ENCODE measurements at places on chromosomes 4 and X.

- DNase-seq, result no peak
Observed at GRCh38 chr4:27412613-27413012, 552.0 kb downstream of the STIM2 start.

DNA sequence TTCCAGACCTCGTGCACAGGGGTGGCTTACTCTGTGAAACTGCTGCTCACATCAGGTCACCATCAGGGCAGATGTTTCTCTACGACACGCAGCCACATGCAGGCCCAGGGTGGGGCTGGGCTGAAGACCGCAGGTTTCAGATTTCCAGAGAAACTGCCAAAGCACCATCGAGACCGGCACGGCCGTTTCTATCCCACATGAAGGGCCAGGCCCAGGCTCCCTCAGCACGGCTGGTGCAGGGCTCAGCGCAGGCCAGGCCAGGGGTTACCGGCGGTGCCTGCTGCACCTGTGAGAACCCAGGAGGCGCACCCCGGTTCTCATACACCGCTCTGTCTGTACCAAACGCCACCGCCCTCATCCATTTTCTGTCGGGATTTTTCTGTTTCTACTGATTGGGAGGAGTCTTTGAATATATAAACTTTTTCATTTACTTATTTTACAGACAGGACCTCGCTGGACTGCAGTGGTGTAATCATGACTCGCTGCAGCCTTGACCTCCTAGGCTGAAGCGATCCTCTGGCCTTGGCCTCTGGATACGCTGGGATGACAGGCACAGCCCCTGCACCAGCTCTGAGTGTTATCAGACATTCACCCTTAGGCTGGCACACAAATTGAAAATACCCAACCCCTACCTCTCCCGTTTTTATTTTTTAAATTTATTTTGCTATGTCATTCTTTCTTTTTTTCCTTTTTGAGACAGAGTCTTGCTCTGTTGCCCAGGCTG lies 17.1 kb downstream of the CTBP1 start:
- DNase-seq, result no peak

- no peak for DNase-seq
Observed at GRCh38 chrX:146456058-146456457, 353.5 kb upstream of the CXorf51B start.

GRCh38 chr4:41394481-41394894 lies 137.8 kb downstream of the UCHL1 start:
- no peak for DNase-seq

DNA sequence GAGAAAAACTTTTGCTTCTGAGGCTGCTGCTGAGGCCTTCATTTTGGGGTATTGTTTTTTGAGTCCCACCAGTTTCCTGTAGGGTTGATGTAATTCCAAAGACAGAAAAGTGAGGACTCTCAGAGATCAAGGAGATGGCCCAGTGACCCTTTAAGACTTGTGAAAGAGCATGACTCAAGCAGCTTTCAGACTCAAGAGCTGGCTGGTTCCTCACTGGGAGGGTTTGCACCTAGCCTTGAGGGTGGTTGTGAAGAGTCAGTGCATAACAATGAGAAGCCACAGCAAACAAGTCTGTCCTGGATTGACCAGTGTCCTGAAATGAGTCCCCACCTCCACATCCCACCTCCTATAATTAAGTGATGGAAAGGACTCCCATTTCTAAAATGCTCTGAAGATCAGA lies 89.2 kb downstream of the NHS start:
- DNase-seq, result no peak

DNA sequence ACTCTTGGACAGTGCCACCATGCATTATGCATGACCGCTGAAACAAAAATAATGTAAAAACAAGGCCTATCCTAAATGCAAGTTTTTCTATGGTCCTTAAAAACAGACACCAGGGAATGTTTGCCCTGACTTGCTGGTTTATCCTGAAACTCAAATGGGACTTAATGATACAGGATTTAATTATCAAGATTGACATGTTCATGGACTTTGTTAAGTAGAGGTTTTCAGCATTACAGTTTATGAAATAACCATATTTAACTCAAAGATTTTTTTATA lies 1.3 kb downstream of the NFKB1 start:
- no peak for DNase-seq

DNA sequence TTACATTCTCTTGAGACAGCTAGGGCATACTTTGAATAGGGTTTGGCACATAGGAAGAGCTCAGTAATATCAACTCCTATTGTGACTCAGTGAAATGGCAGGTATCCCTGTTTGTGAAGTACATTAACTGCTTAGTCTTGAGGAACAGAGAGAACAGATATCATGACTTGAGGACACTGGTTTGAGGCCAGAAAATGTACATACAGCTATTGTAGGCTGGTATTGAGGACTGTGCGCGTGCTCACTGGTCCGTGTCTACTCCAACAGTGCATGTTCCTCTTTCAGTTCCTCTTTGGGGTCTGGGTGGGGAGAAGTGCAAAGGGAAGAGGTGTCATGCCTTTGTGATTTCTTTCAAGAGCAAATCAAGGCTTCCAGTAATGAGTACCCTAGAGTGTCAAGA lies 34.6 kb upstream of the TBC1D9 start:
- DNase-seq, result no peak

DNA sequence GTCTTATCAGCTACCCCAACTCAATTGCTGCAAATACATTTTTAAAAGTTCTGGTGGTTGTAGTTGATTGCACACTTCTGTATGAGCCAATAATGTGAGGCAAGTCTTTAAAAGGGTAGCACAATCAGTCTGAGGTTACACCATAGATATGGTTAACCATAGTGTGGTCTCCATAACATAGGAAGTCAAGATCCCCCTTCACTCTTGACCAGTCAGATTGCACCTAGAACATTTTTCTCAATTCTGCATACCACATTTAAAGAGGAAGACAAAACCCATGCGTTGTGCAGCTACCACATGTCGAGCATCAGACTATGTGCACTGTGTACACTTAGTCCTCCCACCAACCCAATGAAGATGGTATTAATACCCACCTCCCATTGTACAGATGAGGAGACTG lies 26.5 kb upstream of the CYBB start:
- no peak for DNase-seq

- DNase-seq, result no peak
Observed at GRCh38 chr4:121360495-121360894, 20.3 kb downstream of the QRFPR start.

DNA sequence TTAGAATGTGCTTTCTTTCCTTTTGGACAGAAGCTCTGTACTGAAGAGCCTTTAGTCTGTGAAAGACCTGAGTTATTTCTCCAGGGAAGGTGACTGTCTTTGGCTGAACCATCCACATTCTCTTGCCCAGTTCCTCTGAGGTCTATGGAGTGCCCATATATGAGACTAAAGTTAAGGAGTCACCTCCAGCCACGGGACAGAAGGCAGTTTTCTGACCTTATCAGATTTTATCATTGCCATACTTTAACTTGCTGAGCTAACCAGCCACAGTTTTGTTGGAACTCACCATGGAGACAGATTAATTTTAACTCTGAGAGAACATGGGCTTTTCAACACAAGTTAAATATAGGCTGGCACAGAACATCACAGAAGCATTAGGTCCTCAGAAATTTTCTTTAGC lies 26.3 kb downstream of the IL1RAPL1 start:
- DNase-seq, result no peak

DNA sequence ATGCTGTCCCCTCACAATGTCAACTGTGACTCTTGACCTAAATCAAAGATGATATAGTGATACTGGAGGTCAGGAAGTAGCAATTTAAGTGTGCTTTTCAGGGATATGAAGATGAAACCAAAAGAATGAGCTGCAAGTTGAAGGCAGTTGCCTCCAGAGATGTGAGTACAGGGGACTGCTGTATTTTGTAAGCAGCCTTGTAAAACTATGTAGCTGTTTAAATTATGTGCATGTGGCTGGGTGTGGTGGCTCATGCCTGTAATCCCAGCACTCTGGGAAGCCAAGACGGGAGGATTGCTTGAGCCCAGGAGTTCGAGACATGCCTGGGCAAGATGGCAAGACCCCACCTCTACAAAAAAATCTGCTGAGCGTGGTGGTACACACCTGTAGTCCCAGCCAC lies 15.1 kb upstream of the TNIP2 start:
- no peak for DNase-seq

DNA sequence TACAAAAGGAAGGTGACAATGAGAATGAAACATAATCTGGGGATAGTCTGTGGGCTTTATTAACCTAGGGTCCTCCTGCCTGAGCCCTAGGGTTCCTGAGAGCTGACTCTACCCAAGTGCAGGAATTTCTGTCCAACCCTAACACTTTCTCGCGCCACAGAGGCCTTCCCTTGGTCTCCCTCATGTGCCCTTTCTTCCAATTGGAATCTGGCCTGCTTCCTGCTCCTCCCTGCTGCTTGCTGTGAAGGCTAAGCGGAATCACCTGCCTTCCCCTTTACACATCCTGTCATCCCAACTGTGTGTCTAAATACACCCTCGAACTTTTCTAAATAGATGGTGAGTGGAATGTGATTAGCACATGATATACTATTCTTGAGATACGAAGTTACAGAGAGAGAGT lies 5.9 kb downstream of the MAGEA11 start:
- DNase-seq, result no peak

GRCh38 chr4:122313006-122313646 lies 65.7 kb upstream of the ADAD1 start:
- DNase-seq, result no peak

DNA sequence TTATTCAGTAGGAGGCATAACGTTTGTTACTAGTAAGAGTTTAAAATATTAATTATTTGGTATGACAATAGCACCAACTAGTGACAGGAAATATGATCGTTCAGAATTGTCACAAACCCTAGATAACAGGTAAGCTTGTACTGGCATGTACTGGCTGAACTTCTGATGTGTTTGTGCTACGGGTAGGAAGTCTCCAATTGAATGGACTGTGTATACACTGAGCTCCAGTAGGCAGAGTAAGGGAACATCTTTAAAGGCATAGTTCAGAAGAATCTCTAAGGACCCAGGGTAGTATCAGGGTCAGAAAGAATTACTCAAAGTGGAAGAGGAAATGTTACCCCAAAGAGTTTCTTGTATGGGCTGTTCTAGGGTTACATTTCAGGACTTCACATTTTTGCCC lies 230.4 kb downstream of the EDA2R start:
- DNase-seq, result no peak

DNA sequence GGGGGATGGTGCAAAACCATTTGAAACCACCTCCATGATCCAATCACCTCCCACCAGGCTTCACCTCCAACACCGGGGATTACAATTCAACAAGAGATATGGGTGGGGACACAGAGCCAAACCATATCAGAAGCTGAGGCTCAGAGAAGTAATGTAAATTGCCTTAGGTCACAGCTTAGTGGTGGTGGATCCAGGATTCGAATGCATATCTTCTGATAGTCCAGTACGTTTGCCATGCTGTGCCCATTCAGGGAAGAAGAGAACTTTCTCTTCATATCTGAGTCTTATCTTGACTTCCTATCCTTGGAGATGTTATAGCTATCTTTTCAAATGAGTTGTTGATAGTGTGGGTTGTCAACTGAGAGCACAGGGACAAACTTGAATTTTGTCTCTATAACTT lies 325.5 kb downstream of the ZIC3 start:
- DNase-seq, result no peak

GRCh38 chrX:102950908-102951866 lies 14.1 kb downstream of the RAB40AL start:
- peak; percentile 26 for DNase-seq

DNA sequence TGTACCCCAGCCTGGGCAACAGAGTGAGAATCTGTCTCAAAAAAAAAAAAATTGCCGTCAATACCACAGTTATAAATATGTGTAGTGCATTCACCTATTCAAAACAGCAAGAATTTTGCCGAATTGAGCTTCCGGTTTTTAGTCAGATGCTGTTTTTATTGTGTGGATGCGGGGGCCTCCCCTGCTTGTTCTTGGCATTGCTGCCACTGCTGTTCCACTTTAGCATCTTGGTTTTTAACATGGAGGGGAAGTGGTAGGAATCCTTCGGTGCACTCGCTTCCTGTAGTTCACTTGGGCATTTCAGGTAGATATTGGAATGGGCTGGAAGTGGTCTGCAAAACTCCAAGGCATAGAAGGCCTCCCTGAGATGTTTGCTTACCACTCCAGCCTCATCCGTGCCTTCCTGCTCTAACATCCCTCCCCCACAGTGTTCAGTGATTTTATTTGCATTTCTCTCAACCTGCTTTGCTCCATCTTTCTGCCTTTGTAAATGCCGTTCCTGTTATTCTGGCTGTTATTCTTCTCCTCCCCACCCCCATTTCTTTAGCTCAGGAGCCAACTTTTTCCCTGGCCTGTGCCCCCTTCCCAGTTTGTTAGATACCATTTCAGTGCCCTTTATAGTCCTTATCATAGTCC lies 25.5 kb downstream of the MOB1B start:
- no peak for DNase-seq

DNA sequence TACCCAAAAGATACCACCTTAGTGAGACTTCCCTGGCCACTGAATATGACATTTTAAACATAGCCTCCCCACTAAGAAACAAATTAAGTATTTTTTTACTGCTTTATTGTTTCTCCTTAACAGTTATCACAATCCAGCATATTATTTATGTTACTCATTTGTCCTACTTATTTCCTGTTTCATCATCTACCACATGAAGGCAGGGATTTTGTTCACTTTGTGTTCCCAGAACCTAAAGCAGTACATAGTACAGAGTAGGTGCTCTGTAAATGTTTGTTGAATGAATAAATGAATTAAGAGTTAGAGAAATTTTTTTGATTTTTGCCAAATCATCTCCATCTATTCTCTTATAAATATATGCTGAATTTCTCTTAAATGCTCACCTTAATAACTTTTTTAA lies 318.4 kb upstream of the GIMD1 start:
- DNase-seq, result no peak

DNA sequence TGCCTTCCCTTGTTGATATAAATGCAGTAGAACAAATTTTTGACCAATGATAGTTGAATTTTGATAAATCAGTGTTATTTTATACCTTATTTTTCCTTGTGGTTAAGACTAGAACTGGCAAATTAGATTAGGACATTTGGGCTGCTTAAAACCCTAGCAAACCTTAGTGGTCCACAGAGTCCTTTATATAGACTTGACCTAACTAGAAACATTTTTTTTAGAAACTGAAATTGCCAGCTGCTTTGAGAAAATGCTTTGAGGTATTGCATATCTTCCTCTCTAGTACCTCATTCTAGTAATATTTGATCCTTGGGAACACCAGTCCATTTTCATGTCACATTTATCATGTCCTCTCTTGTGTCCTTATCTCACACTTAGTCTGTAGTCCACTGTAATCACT lies 580.3 kb downstream of the FSTL5 start:
- no peak for DNase-seq

DNA sequence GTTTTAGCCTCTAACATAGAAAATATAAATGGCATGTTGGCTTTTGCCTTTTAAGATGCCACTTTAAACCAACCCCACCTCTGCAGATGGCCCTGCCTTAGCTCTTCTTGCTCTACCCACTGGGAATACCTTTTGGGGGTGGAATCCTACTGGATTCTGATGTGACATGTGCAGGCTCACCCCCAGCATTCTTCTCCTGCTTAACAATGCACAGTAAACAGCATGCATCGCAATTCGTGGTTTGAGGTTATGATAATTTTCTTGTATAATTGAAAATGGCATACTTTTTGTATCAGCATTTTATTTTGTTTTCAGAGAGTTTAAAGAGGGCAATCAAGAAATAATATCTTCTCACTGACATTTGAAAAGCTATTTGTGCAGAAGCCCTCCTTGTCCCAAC lies 167.9 kb downstream of the AREG start:
- DNase-seq, result no peak

All from kidney capillary endothelial cell (primary cell).